CD8-positive, alpha-beta memory T cell (primary cell): ENCODE measurements at places on chromosomes 6 and 20.

GRCh38 chr6:75402296-75402695, 91.3 kb downstream of the FILIP1 start:
- no peak for DNase-seq

- no peak for DNase-seq
Measured at GRCh38 chr6:156948807-156949206, 171.6 kb downstream of the ARID1B start.

- no peak for DNase-seq
Measured at GRCh38 chr6:128240024-128240428, 280.4 kb downstream of the PTPRK start.

DNA sequence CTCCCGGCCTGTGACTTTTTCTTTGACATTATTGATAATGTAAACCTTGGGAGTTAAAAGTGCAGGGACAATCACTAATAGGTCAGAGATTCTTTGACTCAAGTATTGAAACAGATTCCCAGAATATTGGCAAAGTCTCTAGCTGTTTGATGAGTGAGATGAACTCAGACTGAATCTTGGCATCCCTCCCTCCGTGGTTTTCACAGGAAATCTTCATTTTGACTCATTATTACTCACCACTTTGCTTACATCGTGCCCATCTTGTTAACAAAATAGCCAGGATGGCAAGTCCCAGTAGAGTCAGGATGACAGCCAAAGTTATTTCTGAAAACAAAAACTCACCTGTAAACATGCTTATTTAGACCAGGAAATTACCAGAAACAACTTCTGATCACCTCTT, 2.0 kb downstream of the TSBP1 start:
- DNase-seq: no peak

DNA sequence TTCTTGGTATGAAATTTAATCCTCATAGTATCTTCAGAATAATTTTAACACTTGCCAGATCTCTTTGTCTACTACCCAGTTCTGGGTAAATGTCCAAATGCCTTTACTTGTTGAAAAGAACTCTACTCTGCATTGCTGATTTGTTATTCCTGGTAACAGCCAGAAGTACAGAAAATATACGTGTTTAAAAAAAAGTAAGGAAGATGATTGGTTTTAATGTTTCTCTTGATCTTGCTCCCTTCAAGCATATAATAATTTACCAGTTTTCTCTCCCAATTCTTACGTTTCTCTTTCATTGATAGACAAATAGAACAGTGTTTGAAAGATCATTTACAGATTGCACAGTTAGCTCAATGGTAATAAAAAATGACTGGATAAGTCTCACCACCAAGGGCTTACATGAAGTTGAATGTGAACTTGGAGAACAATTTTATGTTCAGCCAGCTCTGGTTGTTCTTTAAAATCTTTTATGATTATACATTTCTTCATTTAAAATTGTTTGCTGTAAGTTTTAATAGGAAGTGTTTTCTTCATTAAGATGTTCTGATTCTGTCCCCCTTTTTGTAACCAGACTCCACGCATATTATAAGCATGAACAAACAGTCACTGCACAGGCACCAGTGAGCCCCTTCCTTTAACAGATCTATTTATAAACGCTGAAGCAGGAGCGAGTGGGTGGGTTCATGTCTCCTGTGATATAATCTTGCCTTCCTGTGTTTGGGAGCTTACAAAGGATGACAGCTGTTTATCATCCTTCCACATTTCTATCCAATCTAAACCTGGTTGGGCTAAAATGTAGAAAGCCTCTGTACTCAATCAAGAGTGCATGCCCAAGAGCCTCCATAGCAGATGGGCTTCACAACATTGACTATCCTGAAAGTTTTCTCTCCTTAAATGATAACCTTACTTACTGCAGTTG, 299.5 kb downstream of the PRL start:
- no peak for DNase-seq

DNA sequence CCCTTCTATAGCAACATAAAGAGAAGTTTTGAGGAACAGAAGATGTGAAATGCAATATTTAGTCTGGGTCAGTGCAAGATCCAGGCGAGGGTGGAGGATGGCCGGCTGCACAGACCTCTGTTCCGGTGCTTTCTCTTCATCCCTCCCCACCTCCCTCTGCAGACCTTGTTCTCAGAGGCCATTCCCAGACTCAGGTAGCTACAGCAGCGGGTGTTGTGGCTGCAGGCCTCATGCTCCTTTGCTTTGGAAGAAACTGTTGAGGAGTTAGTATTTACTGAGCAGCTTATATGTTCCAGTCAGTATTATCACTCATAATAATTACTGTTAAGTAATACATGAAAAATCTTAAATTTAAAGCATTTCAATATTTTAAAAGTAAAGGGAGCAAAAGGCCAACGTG, 1.7 kb downstream of the BTN3A3 start:
- DNase-seq: no peak

- DNase-seq: no peak
Measured at GRCh38 chr6:34520645-34521462, 35.3 kb downstream of the SPDEF start.

DNA sequence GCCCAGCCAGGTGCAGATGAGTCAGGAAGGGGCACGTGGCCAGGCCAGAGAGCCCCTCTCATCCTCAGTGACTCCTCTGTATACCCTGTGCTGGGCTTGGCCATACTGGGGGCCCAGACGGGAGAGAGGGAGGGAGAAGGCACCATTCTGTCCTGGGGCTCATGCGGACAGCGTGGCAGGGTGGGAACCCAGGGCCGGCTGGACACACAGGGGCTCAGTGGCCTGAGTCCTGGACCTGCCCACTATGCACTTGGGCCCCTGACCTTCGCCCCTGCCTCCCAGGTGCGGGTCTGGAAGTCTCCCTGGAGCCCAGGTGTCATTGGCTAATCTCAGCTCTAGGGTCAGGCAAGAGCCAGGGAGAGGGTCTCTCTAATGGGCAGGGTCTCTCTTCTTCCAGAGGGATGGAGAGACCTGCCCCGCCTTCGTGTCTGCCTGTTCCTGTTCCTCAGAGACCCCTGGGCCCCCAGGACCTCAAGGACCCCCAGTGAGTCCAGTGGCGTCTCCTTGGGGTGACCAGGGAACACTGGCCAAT, 27.7 kb downstream of the COL20A1 start:
- no peak for DNase-seq

DNA sequence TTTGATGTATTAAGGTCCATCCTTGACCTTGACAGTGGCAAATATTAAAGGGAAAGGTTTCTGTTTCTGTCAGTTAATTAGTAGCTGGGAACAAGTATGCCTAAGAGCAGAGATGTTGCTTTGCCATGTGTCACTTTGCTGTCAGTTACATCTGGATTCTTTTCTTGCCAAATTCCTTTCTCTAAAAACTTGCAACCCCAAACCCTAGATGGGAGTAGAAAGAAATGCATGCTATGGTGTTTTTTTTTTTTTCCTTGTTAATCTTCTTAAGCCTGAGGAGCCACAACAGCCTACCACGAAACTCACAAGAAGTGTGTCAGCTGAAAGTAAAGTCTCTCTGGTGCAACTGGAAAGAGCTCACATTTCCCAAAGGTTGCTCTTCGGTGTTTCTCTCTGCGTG, 18.0 kb upstream of the CLDN20 start:
- no peak for DNase-seq

DNA sequence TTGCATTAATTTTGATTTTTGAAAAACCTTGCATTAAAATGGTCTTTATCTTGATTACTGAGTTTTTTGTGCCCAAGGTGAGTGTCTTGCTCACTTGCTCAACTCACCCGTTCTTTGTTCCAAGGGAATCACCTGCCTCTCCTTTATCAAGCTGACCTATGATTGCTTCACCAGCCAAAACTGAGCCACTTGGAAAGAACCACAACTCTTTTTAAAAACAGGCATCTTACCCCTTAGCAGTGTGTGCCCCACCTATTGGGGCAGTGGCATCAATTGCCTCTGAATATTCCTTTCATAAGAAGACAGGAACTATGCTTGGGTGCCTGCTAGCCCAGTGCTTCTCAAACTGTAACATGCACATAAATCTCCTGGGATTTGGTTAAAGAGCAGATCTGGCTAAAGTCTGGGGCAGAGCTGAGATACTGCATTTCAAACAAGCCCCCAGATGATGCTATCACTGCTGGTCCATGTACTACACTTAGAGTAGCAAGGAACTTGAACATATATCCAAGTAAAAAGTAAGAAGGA, 3.3 kb upstream of the STK38 start:
- DNase-seq: no peak

DNA sequence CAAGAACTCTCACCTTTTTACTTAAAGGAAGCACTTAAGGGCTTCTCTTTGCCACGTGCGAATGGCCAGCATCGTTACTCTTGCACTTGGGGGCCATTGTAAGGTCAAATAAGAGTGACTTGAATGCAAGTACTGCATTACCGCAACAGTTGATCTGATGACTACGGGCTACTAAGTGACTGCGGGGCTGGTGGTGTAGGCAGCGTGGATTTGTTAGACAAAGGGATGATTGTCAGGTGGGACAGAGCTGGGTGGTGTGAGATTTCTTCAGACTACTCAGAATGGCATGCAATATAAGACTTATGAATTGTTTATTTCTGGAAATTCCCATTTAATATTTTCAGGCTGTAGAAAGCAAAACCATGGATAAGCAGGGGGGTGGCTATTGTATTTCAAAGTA, 199.7 kb upstream of the UST start:
- DNase-seq: no peak

DNA sequence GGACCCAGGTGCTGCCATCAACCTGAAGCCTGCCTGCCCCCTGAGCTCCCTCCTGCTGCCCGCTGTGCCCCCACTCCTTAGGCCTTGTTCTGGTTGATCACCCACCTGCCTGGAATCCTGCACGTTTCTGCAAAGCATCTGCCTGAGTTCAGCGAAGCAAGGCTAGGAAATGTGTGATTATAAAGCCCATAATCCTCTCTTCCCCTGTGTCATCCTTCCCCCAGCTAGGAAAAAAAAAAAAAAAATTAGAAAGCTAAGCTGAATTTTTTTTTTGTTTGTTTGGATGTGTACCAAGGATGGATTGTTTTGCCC, 93.2 kb downstream of the FOXA2 start:
- no peak for DNase-seq

DNA sequence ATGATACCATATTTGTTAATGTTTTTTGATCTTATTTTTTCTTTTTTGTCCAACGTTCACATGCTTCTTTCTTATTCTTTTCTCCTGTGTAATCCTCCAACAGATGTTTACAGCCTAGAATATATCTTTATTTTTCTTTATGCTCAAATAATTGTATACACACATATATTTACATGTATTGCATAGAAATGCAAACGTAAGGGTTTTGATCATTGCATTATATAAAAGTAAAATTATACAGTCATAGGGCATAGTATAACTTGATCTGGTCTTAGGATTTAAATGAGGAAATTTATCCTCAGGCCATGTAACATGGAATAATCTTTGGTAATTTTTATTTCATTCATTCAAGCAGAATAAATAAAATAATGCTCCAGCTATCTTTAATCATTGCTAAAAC, 84.9 kb upstream of the EEF1E1 start:
- no peak for DNase-seq

- no peak for DNase-seq
Measured at GRCh38 chr20:61686051-61686936, 379.4 kb downstream of the TAF4 start.

- no peak for DNase-seq
Measured at GRCh38 chr6:89782222-89782621, 37.4 kb downstream of the MDN1 start.

DNA sequence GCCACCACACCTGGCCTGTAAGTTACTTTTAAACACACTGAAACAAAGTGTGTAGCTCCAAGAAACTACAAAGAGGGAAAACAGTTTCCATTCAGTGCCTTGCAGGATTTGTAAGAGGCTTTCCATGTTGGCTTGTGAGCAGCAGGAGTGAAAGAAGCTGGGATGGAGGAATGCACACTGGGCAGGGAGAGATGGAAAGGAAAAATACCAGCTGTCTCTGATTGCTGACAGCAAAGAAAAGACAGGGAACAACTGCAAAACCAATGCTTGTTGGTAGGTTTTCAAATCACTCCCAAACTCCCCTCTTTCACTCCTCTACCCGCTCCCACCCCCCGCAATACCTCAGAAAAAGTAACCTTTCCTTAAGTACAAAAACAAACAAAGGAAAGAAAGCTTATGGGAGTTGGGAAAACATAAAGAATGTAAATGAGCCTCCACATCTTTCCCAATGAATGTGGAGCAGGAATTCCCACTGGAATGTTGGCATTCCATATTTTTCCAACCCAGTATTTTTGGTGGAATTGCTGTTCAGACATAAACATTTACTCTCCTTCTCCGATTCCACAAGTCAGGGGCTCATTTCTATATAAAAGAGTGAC, 166.1 kb downstream of the THBS2 start:
- DNase-seq: no peak

GRCh38 chr20:6921717-6922386, 154.4 kb downstream of the BMP2 start:
- DNase-seq: no peak

DNA sequence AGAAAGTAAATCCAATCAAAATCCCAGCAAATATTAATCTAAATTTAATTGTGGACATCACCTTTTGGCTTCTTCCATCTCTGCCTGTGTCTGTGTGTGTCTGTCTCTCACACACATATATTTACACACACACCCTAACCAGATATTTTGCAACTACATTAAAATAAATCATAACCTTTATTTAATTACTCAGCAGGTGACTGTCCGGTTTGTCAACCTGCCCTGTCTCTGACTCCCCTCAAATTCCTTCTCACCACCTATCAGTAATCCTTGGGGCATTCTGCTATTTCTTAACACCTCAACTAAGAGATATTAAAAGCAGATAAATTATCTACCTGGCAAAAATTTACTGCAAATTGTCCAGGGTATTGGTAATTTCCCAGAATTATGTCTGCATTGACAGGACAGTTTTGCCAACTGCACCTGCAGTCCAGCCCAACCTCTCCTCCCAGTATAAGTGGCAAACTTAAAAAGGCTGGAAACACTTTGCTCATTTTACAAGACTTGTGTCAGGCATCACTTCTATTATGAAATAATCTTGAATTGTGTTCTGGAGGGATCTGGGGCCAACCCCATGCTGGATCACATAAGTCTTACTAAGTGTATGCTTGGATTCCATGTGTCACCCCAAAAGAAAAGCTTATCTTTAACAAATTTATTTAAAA, 216.1 kb downstream of the GMDS start:
- DNase-seq: no peak

GRCh38 chr6:105748737-105749161, 337.4 kb upstream of the PRDM1 start:
- no peak for DNase-seq

DNA sequence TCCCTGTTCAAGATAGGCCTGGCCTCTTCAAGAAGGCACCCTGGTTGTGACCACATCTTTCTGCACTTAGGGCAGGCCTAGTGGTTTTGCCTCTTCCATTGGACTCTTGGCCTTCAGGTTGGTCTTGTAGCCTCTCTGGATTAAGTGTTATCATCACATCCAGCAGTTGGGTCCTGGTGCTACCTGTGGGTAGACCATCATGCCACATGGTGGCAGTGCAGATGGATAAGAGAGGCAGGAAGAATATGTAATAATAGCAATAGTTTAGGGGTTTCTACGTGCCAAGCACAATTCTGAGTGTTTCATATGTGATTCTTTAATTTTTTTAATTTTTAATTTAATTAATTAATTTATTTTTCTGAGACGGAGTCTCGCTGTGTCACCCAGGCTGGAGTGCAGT, 28.5 kb upstream of the SNRPB2 start:
- no peak for DNase-seq
